ENCODE measurements at places on chromosomes 4 and X.

- no peak for DNase-seq
Observed at GRCh38 chr4:137587796-137588195, 55.5 kb upstream of the PCDH18 start.

DNA sequence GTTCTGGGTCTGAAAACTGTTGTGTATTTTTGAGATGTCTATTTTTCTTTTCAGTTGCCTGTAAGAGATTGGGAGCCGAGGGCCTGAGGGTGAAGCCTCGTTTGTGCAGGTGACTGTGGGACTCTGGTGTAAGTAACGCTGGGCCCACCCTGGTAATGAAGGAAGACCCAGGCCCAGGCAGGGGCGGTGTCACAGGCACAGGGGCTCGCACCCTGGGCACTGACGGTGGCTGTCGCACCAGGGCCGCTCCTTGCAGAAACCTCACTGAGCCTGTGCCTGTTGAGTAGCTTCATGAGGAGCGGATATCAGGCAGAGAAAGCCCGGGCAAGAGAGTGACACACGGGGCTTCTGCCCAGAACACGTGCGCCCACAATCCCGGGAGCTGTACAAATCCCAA, 541.4 kb downstream of the TRIML1 start:
- DNase-seq, result no peak

DNA sequence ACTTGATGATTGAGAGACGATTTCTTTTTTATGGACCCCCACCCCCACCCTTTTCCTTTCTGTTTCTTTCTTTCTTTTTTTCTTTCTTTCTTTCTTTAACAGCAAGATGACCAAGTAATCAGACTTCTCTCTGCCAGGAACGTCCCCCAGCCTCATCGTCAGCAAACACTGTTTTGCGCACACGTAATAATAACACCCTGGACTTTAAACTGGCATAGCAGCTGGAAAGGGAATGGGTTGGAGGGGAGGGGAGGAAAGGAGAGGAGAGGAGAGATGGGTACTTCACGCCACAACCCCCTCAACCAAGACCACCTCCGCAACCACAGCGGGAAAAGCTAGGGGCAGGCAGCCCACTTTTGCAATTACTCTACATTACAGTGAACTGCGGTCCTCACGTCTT, 1.1 kb downstream of the GABRA2 start:
- DNase-seq, result no peak

- no peak for DNase-seq
Observed at GRCh38 chr4:77734928-77735327, 84.2 kb downstream of the CNOT6L start.

DNA sequence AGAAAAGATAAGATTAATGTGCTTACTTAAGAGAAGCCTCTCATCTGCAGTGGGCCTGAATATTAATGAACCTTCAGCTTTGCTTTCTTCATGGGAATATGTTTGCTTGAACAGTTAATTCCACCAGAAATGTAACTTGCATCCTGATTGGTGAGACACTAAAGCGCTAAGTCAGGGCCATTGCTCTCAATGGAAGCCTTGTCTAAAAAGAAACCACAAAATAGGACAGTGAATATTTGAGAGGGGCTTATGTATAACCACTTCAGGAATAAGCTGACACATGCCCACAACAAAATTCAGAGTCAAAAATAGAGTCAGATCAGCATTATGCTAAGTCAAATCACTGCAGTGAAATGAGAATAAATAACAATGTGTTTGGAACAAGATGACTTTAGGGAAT, 1125.8 kb downstream of the STIM2 start:
- no peak for DNase-seq

DNA sequence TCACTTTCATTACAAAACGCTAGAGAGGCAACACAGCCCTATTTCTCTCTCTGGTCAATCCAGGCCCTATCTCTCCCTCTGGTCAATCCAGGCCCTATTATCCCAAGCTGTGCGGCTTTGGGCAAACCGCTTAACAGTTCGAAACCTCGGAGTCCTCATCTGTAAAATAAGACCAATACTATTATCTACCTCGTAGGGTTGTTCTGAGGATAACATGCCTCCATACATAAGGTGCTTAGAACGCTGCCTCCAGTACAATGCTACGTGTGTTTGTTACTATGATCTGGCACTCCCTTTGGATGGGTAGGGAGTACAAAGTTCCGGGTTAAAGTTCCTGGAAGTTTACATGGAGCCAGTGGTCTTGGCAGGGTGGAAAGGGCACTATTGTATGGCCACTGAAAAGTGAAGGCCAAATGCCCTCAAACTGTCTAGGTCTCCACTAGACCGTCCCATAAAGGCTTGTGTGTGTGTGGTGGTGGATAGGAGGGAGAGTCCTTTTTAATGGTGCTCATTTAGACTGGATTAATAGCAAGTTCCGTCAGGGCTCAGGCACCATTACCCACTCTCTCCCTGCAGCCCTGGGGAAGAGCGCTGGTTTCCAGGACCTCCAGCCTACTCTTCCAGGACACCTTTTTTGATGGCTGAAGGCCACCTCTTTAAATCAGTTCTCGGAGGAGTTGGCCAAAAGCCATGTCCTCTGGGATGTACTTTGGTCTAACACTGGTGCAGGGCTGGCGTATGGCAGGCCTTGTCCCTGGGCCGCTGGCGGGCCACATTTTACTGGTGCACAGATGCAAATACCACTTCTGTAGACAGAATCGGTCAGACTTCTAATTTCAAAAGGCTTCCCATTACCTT, 75.6 kb upstream of the BCOR start:
- no peak for DNase-seq

DNA sequence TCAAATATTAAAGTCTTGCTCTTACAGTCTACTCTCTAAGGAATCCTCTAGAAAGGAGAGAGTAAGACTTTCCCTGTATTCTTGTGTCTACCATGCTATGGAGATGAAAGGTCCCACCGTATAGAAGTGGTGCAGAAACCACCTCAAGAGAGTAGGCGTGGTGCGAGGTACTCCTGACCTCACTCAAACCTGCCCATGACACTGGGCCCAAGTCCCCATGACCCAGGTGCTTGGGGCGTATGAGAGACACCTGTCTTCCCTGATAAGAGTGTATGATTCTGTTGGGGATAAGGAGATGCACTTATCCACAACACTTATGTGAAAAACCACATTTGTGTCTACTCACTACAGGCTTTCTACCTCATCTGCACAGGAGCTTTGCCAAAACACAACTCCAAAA, 55.0 kb upstream of the STS start:
- DNase-seq, result no peak

- DNase-seq, result no peak
Observed at GRCh38 chrX:121160987-121161386, 113.6 kb downstream of the GLUD2 start.

GRCh38 chr4:5045097-5045496, 6.2 kb upstream of the STK32B start:
- DNase-seq, result no peak

DNA sequence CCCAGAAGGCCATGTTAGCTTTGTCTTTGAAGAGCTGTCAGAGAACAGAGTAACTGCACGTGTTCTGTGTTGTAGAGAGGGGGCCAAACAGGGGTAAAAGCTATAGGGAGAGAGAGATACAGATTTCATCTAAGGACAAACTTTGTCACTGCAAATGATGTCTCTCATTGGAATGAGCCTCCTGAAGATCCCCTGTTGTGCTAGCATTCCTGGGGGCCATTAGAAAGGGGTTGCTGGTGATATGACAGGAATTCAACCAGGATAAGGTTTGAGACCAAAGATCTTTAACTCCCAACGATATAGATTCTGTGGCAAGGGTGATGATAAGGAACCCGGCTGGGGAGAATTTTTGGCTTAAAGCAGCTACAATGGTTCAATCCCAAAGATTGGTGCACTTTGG, 16.8 kb downstream of the MID1 start:
- DNase-seq, result no peak

GRCh38 chr4:6909113-6909969, at the start of gene TBC1D14:
Gene TBC1D14 (plus strand): TSS chr4:6909826. CDS start chr4:6923390, 13,564 bp downstream.
- peak; percentile 50 for DNase-seq

DNA sequence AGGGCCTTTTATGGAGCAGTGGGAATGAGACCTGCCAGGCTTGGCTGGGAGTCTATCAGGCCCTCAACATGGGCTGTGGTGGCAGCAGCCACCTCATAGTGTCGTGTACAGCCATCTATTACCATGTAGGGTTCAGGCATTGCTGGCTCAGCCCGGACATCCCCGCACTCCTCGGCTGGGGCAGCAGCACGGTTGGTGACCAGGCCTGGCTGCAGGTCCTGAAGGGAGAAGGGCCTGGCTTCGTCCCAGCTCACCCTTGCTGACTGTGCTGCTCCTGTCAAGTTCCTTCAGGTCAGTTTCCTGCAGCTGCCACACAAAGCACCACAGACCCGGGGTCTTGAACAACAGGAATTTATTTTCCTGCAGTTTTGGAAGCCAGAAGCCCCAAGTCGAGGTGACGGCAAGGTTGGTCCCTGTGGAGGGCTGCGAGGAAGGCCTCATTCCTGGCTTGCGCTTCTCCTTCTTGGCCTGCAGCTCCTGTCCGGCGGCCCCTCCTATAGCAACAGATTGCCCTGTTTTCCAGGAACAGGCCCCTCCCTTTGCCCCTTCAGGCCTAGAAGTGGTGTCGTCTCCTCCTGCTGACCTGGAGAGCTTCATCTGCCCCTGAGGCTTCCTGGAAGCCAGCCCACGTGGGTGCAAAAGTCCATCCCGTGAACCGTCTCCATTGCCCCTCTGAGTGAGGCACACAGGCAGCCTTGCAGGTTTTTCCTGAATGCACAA, 25.2 kb upstream of the SORCS2 start:
- no peak for DNase-seq

GRCh38 chr4:73600954-73601353, 19.3 kb downstream of the RASSF6 start:
- no peak for DNase-seq

- DNase-seq, result no peak
Observed at GRCh38 chrX:153966283-153966688, 5.3 kb downstream of the HCFC1 start.

- DNase-seq, result no peak
Observed at GRCh38 chr4:145168581-145169187, 11.7 kb downstream of the OTUD4 start.

- DNase-seq, result no peak
Observed at GRCh38 chr4:153808175-153808574, 19.3 kb upstream of the SFRP2 start.

DNA sequence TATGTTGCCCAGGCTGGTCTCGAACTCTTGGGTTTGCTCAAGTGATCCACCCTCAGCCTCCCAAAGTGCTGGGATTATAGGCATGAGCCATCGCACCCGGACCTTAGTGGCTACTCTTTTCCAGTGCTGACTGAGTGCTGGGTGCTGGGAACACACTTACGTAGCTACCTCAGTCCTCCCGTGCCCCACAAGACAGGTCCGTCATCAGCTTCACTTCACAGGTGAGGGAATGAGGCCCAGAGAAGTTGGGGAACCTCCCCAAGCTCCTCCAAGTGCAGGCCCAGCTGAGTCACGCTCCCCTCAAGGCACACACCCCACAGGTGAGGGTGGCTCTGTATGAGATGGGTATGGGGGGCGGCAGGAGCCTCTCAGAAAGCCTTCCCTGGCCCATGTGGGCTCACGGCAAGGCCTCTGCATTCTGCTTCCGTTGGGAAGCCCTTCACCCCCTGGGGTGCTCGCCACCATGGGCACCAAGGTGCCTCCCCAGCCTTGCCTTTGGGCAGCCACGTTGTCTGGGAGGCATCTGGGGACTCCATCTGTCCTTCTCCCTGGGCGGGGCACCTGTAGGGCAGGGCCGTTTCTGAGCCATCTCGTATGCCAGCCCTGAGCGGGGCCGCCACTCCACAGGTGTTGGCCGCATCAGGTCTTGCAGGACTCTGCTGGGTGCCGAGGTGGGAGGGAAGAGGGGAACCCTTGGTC, 28.4 kb downstream of the NSG1 start:
- no peak for DNase-seq

- no peak for DNase-seq
Observed at GRCh38 chrX:88883200-88883599, 136.2 kb downstream of the CPXCR1 start.

- DNase-seq, result no peak
Observed at GRCh38 chr4:153877898-153878297, 89.0 kb upstream of the SFRP2 start.

DNA sequence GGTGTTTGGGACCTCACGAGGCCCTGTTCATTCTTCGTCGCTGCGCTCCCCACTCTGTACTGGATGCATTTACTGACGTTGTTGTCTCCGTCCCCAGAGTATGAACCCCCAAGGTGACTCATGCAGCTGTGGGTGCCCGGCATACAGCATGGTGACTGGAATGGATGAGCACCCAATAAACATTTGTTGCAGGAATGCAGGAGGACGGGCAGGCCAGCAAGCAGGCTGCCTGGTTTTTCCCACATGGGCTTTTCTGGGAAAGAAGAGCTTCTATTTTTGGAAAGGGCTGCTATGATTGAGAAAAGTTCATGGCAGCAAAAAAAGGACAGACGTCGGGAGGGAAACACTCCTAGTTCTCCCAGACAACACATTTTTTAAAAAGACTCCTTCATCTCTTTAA, 893 bp upstream of the SOD3 start:
- DNase-seq, result no peak

DNA sequence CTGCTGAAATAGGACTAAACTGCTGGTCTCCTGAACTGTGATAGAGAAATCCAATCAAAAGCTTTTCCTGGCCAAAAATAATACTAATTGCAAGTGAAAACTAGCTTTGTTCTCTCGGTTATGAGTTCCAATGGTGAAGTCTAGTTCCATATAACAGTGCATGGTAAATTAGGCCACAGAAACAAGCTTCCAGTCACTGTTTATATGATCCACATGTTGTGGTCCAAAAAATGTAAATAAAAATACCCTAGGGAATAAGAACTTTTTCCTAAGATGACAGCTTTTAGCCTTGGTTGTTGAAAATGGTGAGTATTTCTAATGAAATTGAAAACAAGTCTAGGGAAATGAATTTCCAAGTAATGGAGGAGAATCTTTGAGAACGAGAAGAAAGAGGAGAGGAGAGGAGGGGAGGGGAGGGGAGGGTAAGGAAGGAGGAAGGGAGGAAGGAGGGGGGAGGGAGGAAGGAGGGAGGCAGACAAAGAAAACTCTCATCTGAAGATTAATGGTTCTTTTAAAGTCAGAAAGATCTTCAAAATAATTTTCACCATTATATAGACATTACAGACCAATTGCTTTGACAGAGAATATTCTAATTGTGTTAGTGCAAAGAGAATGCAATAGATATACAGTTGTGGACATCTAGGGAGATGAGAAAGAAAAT, 26.1 kb downstream of the PALLD start:
- DNase-seq, result no peak

All from brain pericyte (primary cell).